Camera-type eye (tissue), 1 donor: ENCODE measurements at places on chromosomes 6 and 20. TPM values are rescaled to one million over a fixed set of nuclear protein-coding genes. Genes with fewer than 3 reads are reported as not detected.

The MUC22 gene
- 0.11 TPM for total RNA-seq

The C6orf141 gene
- total RNA-seq = 0.77 TPM

The HLA-DRB5 gene
- total RNA-seq = not detected

The ADGRF4 gene
- total RNA-seq = 0.33 TPM

The GABRR1 gene
- 4.6 TPM for total RNA-seq

The ETV7 gene
- total RNA-seq = 0.38 TPM

The RIPPLY2 gene
- total RNA-seq = 2.7 TPM

The EMILIN3 gene
- 27.2 TPM for total RNA-seq

The COX4I2 gene
- 3.2 TPM for total RNA-seq

The CTCFL gene
- 0.27 TPM for total RNA-seq

The MKKS gene
- total RNA-seq = 28.9 TPM

The RHAG gene
- total RNA-seq = 3.5 TPM

The SNAP25 gene
- total RNA-seq = 162 TPM

The RAET1E gene
- 0.22 TPM for total RNA-seq

The TRIM31 gene
- not detected for total RNA-seq

The WFDC10B gene
- total RNA-seq = not detected

The COL9A3 gene
- total RNA-seq = 134 TPM

The ASF1A gene
- total RNA-seq = 35.4 TPM

The HLA-A gene
- total RNA-seq = 112 TPM

The SEMG1 gene
- not detected for total RNA-seq

The EYA2 gene
- 18.0 TPM for total RNA-seq

The PHACTR3 gene
- 8.1 TPM for total RNA-seq

The RIMS4 gene
- 12.0 TPM for total RNA-seq

The EHMT2 gene
- 86.3 TPM for total RNA-seq

The IL17A gene
- not detected for total RNA-seq

The SNPH gene
- total RNA-seq = 9.7 TPM

The ORC3 gene
- 55.2 TPM for total RNA-seq

The PIM1 gene
- total RNA-seq = 27.2 TPM

The CTAGE9 gene
- total RNA-seq = not detected

The SMIM26 gene
- 116 TPM for total RNA-seq
